ENCODE measurements at places on chromosomes 13 and 19. TPM values are rescaled to one million over a fixed set of nuclear protein-coding genes. Genes with fewer than 3 reads are reported as not detected.
A peak's percentile ranks its signal among the peaks of the same experiment; 100 is the strongest.

Gene TMEM238
- 24.3 TPM for total RNA-seq

Gene ZNF610
- total RNA-seq, result 4.9 TPM

Gene IL17D
- total RNA-seq, result 0.44 TPM

- H3K4me1 ChIP-seq, result no peaks in the 10 kb centered on the region
- DNase-seq, result no peak
- H3K36me3 ChIP-seq, result no peaks in the 10 kb centered on the region
- no peak overlapping the region for H3K4me3 ChIP-seq
- H3K27ac ChIP-seq, result no peak overlapping the region
Observed at GRCh38 chr13:39185326-39185725, 147.1 kb downstream of the NHLRC3 start.

GRCh38 chr13:51687947-51688714, 103.9 kb downstream of the WDFY2 start:
- H3K27me3 ChIP-seq, result no peaks in the 10 kb centered on the region
- no peaks in the 10 kb centered on the region for H3K36me3 ChIP-seq
- no peak overlapping the region for H3K27ac ChIP-seq
- peak; percentile 26 for DNase-seq
- H3K4me1 ChIP-seq, result no peaks in the 10 kb centered on the region

- no peak within 1 kb of the TSS for H3K4me3 ChIP-seq
- no peaks in the 10 kb centered on the region for H3K4me1 ChIP-seq
- H3K36me3 ChIP-seq, result no peaks in the 10 kb centered on the region
- H3K27ac ChIP-seq, result no peak within 1 kb of the TSS
Observed at GRCh38 chr19:14674764-14675163, at the start of gene ADGRE3. ADGRE3 (minus strand) TSS chr19:14674844; CDS start chr19:14674770, 74 bp downstream.

- peaks cover 17% of the 10 kb centered on the region for H3K4me1 ChIP-seq
- H3K36me3 ChIP-seq, result no peaks in the 10 kb centered on the region
- H3K27me3 ChIP-seq, result no peaks in the 10 kb centered on the region
- H3K4me3 ChIP-seq, result no peak overlapping the region
- no peak for DNase-seq
Observed at GRCh38 chr19:37997911-37998344, 90.9 kb downstream of the SIPA1L3 start.

DNA sequence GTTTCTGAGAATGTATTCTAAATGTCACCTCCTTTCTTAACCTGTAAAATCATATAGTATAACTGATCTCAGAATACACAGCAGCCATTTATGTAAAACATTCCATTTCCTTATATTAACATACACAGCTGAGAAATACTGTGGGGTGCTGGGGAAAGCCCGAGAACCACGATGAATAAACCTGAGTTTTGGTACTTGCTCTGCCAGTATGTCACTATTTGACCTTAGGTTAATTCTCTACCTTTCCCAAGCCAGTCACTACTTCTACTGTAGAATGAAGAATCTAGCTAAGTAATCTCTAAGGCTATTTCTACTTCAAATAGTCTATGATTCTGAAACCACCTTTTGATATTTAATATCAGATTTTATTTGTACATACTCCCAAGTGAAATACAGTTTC, 173.7 kb downstream of the TBC1D4 start:
- H3K36me3 ChIP-seq, result no peaks in the 10 kb centered on the region
- H3K4me3 ChIP-seq, result no peak overlapping the region
- no peaks in the 10 kb centered on the region for H3K27me3 ChIP-seq
- H3K27ac ChIP-seq, result no peak overlapping the region
- H3K4me1 ChIP-seq, result no peaks in the 10 kb centered on the region

GRCh38 chr13:112106478-112107141, 39.7 kb downstream of the SOX1 start:
- H3K4me1 ChIP-seq, result no peaks in the 10 kb centered on the region
- no peaks in the 10 kb centered on the region for H3K36me3 ChIP-seq
- H3K27ac ChIP-seq, result no peak overlapping the region
- peaks cover 60% of the 10 kb centered on the region for H3K27me3 ChIP-seq
- no peak overlapping the region for H3K4me3 ChIP-seq
- DNase-seq, result peak; percentile 66

GRCh38 chr19:6534451-6535093, 3.7 kb downstream of the TNFSF9 start:
- no peak for DNase-seq
- H3K27ac ChIP-seq, result no peak overlapping the region
- peaks cover 14% of the 10 kb centered on the region for H3K27me3 ChIP-seq
- H3K4me3 ChIP-seq, result no peak overlapping the region
- peaks cover 8% of the 10 kb centered on the region for H3K4me1 ChIP-seq
- no peaks in the 10 kb centered on the region for H3K36me3 ChIP-seq

DNA sequence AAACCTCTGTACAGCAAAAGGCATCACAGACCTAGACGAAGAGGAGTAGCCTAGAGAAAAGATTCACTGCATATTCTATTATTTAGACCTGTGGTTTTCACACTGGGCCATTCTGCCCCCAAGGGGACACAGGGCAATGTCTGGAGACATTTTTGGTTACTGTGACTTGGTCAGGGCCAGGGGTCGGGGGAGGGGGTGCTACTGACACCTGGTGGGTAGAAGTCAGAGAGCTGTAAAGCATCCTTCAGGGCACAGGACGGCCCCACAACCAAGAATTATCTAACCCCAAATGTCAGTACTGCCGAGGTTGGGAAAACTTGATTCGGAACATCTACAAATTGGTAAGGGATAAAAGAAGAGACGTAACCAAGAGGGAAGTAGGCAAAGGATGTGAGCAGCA, 11.3 kb downstream of the ELAVL1 start:
- no peak for DNase-seq
- no peak overlapping the region for H3K4me3 ChIP-seq
- peaks cover 7% of the 10 kb centered on the region for H3K36me3 ChIP-seq

DNA sequence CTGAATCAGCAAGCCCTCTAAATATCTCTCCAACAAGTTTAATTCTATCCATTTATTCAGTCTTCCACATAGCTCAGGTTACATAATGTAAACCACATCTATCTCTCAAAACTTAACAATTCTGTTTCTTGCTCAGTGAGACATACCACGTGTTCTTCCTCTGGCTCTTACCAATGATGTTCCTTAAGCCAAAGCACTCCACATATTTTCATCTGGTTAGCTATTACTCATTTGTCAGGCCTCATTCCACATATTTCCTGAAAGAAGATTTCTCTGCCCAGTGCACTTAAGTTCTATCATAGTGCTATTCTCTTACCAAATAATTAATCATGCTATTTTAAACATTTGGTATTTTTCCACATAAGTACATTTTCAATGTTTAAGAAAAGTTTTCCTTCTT, 403.3 kb upstream of the ATXN8OS start:
- H3K27me3 ChIP-seq, result no peaks in the 10 kb centered on the region
- no peak overlapping the region for H3K4me3 ChIP-seq
- H3K27ac ChIP-seq, result no peak overlapping the region
- no peaks in the 10 kb centered on the region for H3K36me3 ChIP-seq
- H3K4me1 ChIP-seq, result no peaks in the 10 kb centered on the region

DNA sequence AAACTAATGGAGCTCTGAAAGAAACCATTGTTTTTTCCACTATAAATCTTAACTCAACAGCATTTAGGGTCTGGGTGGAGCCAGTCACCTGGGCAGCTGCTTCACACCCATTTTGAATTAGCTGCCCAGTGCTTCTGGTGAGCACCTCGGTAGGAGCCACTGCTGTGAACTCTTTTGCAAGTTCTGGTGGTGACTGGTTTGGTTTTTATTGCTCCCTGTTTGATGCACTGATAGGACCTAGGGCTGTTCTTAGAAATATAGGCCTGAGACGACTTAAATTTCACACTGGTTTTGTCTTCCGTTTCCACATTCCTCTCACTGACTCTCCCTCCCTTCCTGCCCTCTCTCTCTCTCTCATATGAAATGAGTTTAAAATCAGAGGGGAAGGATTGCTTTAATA, 103.9 kb downstream of the GGACT start:
- no peaks in the 10 kb centered on the region for H3K27me3 ChIP-seq
- DNase-seq, result peak; percentile 33
- no peaks in the 10 kb centered on the region for H3K36me3 ChIP-seq
- H3K4me3 ChIP-seq, result no peak overlapping the region

GRCh38 chr19:35114353-35115176, 1.1 kb upstream of the FXYD3 start:
- DNase-seq, result peak; percentile 91
- peak overlapping the region; percentile 46 for H3K4me3 ChIP-seq
- no peaks in the 10 kb centered on the region for H3K27me3 ChIP-seq
- no peaks in the 10 kb centered on the region for H3K36me3 ChIP-seq
- H3K27ac ChIP-seq, result no peak overlapping the region

DNA sequence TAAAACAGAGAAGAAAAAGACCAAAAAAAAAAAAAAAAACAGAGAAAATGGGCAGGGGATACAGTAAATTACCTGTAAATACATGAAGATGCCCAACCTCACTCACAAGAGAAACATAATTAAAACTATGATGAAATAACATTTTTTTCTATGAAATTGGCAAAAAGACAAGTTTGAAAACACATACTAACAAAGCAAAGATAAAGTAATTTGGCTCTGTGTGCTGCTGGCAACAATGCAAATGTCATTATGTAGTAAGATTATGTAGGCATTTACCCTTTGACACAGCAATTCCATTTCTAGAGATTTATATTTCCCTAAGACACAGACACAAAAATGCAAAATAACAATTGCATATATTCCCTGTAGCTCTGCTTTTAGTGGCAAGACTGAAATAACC, 20.2 kb downstream of the ZC3H13 start:
- no peaks in the 10 kb centered on the region for H3K27me3 ChIP-seq
- H3K27ac ChIP-seq, result no peak overlapping the region
- H3K4me3 ChIP-seq, result no peak overlapping the region
- no peak for DNase-seq

All from kidney (tissue), 22 donors.